ENCODE measurements at places on chromosomes 4 and X.

DNA sequence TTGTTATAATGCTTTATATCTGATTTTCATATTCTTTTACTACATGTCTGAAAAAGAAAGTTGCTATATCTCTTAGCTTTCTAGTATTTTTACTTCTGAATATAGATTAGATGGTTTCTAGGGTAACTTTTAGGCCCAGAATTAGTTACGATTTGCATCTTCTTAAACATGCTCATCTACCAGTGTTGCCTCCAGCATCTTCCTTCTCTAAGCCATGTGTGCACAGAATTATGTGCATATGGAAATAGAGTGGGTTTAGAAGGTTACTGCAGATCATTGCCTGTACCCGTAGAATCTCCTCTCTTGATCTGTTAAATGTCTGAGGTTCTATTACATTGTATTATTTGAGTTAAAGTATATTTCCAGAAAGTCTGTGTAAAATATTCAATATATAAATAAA is 2.5 kb upstream of the TDO2 start:
- no peak for DNase-seq

DNA sequence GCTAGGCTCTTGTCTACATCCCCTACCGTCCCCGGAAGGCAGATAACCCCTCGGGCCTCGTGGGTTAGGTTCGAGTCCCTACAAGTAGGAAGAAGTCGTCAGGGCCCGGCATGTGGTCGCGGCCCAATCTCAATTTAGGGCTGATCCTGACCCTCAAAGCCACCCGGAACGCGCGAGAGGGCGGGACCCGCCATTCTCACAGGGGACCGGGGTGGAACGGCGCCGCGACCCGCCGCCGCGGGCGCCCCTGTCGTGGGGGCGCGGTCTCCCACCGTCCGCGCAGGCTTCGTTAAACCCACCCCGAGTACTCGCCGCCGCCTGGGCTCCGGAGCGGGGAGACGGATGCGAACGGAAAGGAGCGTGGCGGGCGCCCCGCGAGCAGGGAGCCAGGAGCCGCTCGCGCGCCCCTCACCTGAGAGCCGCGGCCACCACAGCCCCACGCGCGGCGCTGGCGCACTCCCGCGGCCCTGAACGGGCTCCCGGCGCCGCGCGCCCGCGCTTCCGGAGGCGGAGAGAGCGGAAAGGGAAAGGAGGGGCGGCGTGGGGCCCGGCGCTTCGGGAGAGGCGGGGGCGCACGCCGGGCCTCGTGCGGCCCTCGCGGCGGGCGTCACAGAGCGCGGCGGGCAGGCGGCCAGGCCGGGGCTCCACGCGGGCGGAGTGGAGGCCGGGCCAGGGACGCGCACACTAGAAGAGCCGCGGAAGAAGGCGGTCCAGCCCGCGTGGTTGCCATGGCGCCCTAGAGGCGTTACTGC is at the start of gene CFAP97:
TSS of gene CFAP97 (minus strand) at position 515 of the 752 bp plus-strand sequence. CDS start 12,804 bp downstream, outside the sequence.
- peak; percentile 78 for DNase-seq

DNA sequence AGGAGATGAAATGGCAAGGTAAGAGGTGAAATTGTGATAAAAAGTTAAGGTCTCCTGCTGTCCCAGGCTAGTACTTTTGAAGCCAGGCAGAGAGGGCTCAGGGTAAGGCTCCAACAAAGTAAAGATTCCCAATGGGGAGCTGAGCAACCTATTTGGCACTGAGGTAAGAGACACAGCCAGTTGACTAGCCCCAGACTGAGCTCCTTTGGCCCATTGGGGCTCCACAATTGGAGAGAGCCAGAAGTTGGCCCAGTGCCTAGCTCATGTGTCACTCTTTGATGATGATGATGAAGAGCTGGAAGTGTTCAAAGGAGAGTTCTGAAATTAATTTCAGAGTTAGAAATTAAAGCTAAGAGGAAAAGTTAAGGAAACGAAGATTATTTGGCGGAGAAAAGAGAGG is 94.6 kb downstream of the RLIM start:
- no peak for DNase-seq

DNA sequence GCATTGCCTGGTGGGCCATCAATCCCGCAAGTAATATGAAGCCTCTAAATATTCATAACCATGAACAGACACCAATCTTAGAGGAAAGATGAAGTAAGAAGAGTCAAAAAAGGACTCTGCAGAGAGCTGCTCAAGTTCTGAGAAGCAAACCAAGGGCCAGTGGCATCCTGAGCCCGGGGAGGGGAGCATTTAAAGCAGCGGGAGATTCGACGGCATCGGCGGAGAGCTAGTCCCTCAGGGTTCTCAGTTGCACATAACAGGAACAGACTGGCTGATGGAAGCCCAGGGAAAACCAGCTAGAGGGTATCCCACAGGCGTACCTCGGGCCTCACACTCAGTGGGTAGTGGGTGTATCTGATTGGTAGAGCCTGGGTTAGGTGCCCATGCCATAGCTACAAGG is 4.9 kb upstream of the PNMA6E start:
- no peak for DNase-seq

DNA sequence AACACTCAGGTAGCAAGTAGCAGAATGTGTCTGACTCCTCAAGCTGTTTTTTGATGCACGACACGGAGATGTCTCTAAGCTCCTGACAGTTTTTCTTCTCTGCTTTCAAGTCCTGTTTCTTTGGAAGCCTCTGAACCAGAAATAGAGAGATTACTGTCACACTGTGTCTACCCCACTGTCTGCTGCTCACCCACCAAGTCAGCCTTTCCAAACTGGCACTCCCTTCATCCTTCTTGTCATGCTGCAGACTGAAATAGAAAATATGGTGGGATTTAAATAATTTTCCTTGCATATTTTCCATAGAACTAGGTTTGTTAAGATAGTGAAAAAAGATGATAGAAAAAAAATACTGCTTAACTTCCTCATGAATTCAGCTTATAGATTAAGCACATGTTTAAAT is 102.5 kb upstream of the SPANXN4 start:
- DNase-seq = no peak

- DNase-seq = no peak
Measured at GRCh38 chr4:120801137-120801758, 121.3 kb downstream of the PRDM5 start.

- DNase-seq = peak; percentile 74
Measured at GRCh38 chrX:103310555-103311398, at the start of gene BEX2. Gene BEX2 (minus strand): TSS chrX:103310990. CDS start chrX:103309976, 1,014 bp downstream.

- DNase-seq = no peak
Measured at GRCh38 chr4:17163156-17163771, 264.8 kb upstream of the LDB2 start.

DNA sequence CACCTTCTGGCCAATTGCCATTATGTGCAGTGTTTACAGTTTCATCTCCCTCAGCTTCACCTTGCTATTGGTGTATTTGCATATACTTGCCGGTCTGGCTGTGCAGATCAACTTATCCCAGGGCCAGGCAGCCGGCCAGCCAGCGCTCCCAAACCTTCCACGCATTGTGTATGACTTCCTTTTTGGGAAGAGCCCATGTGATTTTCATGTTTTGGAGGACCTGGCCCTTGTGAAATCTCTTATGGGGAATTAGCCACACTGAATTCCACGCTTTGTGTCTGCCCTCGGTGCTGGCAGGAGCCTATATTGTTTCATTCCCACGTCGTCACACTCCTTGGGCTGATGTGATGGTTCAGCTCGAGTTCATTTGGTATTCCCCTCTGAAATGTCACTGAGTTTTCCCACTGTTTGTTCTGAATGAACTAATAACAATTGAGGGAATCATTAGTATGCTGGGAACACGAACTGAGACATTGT is 6.0 kb upstream of the PDLIM3 start:
- DNase-seq = no peak

DNA sequence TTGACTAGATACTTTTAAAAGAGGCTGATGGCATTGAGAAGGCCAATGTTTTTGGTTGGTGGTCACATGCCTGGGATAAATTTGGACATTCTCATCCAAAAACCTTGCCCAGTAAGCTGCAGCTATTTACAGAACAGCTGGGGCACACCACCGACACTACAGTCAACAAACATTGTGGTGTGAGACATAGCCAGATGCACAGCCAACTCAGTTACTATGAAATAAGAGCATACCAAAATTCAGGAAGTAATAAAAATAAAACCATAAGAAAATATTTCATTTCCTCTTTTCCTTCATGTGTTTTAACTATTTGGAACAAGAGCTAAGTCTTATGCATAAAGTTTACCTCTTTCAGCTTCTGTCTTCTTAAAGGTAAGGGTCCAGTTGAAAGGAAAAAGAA is 8.8 kb downstream of the PPM1K start:
- no peak for DNase-seq

GRCh38 chr4:173170182-173170778 is 1.7 kb downstream of the GALNT7 start:
- no peak for DNase-seq

- DNase-seq = no peak
Measured at GRCh38 chr4:151676301-151676700, 84.5 kb downstream of the GATB start.

DNA sequence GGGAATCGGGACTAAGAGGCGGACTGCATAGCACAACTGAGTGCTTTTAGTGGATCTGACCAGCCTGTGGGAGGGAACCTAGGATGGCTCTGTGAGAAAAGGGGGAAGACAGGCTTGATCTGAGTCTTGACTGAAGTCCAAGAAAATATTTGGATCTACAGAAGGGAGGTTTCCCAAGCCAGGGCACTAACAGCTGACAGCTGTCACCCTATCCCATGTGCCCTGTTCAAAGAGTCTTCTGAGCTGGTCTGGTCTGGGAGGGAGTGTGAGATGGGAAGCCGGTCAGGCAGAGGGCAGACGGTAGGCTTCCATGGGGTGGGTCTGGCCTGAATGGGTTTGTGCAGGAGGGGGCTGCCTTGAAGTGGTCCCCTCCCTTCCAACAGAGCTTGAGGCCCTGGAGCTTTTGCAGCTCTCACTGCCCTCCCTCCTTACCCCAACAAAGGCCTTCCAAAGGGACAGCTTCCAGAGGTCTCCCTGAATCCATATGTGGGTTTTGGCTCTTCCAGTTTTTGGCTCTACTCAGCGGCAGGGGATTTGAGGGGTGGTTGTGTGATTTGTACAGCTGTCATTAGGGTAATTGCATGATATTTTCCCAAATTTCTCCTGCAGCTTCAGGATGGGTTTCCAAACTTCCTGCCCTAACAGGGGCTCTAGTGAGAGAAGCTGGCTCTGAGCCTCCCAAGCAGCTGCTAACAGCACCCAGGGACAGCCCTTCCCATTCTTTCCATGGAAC is 643.7 kb downstream of the BCOR start:
- DNase-seq = no peak

- DNase-seq = no peak
Measured at GRCh38 chr4:43682551-43682950, 766.1 kb downstream of the KCTD8 start.

DNA sequence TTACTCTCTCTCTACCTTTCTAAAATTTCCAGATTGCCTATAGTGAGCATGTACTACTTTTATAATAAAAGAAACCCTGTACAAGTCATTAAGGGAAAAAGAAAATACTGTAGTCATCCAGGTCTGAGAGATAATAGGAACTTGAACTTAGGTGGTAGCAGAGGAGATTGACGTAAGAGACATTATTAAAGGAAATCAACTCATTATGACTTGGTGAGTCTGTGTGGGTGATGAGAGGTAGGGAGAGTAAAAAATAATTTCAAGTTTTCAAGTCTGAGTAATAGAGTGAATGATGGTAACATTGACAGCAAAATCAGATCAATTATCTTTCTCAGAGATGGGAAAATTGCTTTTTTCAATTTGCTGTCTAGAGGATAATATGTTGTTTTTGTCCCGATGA is 44.0 kb upstream of the ZCCHC12 start:
- DNase-seq = no peak

- no peak for DNase-seq
Measured at GRCh38 chrX:11272863-11273262, 20.4 kb upstream of the AMELX start.

DNA sequence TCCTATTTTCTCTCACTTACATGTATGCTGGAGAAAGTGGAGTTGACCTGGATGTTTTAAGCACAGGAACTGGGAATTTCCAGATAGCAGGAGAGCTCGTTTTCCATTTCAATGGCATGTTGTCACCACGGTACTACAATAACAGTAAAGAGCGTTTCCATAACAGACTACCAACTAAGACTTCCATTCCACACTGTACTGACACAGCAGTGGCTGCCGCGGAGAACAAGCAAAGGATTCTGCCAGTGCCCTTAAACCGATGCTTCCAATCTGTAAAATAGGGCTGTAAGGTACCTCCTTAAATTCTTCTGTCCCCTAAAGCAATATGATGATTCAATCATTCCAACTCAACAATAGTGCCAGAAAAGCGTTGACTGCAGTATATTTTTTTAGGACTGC is 143.9 kb downstream of the KLHL13 start:
- DNase-seq = no peak

DNA sequence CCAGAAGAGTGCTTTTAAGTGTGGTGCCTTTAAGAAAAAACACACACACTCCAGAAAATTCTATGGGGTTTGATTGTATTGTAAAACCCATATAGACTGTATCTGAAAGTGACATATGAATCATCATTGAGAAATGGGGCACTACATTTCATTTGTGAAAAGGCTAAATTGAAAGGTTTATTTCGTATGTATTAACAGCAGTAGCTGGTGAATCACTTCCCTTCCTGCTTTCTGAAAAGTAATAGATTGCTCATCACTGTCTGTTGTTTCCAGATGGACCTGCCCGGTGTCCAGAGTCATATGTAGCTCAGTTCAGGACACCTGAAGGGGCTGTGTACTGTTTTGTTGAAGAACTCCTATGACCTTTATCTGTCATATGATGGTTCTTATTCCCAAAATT is 28.1 kb upstream of the HPRT1 start:
- DNase-seq = peak; percentile 55

DNA sequence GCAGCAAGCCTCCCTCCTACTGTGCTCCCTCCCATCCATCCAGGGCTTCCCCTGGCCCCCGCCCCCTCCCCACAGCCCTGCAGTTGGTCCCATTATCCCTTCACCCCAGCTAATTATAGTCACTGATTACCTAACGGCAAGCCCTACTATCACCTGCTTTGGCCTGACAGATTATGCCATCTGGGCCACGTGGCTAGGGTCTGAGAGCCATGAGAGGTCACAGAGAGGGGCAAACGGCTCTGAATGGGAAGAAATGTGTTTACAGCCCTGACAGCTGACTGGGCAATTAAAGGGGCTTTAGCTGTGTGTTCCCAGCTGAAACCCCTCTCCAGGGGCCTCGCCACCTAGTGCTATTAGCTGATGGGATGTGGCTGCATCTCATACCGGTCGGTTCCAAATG is 134.4 kb upstream of the CPEB2 start:
- no peak for DNase-seq

DNA sequence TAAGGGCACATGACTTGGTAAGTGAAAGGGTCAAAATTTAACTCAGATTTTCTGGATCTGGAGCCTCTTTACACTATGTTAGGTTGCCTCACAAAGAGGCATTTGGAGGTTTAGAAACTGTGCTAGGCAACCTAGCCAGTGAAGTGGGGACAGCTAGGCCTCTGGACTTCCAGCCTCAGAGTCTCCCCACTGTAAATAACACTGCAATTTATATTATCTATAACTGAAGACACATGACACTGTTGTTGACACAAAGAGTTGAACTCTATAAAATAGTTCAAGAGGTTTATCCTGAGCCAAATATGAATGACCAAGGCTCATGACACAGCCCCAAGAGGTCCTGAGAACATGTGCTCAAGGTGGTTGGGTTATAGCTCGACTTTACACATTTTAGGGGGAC is 74.9 kb upstream of the IQCM start:
- no peak for DNase-seq
